ENCODE measurements at places on chromosomes 7 and 10. TPM values are rescaled to one million over a fixed set of nuclear protein-coding genes. Genes with fewer than 3 reads are reported as not detected.

SLC16A9 gene
- polyA plus RNA-seq: 2.8 TPM

LIPJ gene
- 0.08 TPM for polyA plus RNA-seq

ANKRD16 gene
- polyA plus RNA-seq: 6.0 TPM

HOXA5 gene
- polyA plus RNA-seq: 7.1 TPM

DNA sequence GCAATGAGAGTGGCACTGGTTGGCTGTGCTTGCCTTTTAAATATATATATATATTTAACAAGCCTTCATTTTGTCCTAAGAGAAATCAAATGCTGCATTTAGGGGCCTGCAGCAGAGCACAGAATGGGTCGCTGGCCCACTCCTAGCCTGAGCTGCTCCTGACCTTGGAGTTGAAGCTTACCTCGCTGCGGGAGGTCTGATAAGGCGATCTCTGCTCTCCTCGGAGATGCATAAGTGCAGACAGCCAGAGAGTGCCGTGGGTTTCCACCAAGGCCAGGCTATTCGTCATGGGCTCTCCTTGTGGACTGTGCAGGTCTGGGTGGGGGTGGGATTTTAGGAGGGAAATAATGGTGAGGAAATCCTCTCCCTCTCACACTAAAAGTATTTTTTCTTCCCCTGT is 99.5 kb upstream of the IKZF1 start:
- no peak for DNase-seq

- no peak for DNase-seq
These were observed 45.2 kb downstream of the KIAA1217 start for GRCh38 chr10:24254180-24254579.

GRCh38 chr7:83934118-83934734 is 260.4 kb downstream of the SEMA3A start:
- no peak for DNase-seq

DNA sequence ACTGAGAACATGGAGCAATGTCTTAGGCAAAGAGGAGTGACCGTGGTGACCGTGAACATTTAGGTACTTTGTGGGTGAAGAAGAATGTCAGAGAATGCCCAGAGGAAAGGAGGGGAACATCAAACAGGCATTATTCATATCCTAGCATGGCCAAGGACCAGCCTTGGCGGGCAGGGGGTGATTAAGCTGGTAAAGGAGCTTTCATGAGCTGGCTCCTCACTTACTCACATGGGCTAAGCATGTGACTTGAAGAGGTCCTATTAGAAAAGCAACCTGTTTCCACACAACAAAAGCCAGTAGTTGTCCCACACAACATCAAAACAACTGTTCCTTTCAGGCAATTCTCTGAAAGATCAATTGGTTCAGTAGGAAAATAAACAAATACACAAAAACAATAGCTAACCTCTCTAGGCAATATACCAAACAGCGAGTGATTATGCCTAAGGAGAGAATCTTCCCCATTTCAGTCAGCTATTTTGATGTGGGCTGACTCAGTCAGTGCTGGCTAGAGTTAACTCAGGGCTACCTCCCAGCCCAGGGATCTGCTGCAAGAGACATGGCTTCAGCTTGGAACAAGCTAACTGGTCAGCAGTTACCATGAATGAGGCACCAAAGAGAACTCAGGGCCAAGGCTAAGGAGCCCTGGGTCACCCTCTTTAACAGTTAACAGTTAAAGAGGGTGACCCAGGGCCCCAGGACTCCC is 283.5 kb downstream of the ARHGAP12 start:
- DNase-seq: no peak
